Kasumi-1 (cell line): ENCODE measurements at places on chromosomes 5 and 9.

GRCh38 chr5:178248750-178249149, 16.1 kb upstream of the PHYKPL start:
- DNase-seq: no peak

DNA sequence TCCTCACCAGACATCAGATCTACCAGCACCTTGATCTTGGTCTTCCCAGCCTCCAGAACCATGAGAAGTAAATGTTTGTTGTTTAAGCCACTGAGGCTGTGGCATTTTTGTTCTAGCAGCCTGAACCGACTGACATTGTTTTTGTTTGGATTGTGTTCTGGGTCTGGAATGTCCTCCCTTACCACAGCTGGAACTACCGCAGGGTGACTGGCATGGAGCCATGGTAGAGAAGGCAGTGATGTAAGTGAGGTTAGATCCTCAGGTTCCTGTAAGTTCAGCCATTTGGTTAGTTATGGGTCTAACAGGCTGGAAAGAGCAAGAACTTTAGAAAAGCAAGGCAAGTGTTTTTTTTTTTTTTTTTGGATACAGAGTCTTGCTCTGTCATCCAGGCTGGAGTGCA, 209.3 kb downstream of the DAB2IP start:
- DNase-seq: no peak

GRCh38 chr5:67887748-67888161, 327.8 kb upstream of the PIK3R1 start:
- peak; percentile 24 for DNase-seq

DNA sequence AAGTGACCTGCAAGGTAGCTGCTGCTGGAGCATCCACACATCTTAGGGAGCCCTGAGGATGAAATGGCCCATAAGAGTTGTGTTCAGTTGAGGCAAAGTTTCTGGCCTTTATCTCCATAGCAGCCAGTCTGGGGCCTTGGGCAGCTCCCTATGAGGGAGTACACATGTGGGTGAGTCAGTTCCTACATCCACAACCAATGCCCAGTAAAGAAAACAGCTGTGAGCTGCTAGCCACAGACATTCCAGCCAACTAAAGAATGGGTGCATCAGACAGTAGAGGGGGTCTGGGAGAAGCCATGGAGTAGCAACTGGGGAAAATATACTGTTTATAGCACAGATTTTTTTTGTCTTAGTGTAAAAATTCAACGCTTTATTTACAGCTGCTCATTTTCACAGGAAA, 720.7 kb downstream of the TLE1 start:
- DNase-seq: no peak

GRCh38 chr9:32879335-32879734, 96.0 kb downstream of the TMEM215 start:
- no peak for DNase-seq

GRCh38 chr5:95026718-95027117, 258.2 kb downstream of the MCTP1 start:
- DNase-seq: no peak

DNA sequence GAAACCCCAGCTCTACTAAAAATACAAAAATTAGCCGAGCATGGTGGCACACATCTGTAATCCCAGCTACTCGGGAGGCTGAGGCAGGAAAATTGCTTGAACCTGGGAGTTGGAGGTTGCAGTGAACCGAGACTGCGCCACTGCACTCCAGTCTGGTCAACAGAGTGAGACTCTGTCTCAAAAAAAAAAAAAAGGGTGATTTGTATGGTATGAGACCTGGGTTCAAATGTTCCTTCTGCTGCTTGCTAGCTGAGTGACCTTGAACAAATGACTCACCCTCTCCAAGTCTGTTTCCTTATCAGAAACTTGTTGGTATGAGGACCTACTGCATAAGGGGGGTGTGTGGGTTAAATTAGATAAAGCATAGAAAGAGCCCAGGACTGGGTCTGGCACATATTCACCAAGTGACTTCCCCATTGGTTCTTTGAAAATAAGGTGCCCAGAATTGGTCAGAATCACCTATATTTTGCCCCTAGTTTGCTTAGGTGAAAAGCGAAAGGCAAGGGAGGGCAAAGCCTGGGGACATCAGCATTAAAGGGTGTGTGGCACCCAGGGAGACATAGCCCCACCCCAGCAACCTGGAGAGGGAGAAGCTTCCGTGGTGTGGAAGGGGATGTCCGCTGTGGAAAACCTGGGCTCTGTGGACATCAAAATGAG, 9.9 kb downstream of the SLC25A25 start:
- no peak for DNase-seq
